Kidney (tissue), 22 donors: ENCODE measurements at places on chromosomes 13 and 19. TPM values are rescaled to one million over a fixed set of nuclear protein-coding genes. Genes with fewer than 3 reads are reported as not detected.

DNA sequence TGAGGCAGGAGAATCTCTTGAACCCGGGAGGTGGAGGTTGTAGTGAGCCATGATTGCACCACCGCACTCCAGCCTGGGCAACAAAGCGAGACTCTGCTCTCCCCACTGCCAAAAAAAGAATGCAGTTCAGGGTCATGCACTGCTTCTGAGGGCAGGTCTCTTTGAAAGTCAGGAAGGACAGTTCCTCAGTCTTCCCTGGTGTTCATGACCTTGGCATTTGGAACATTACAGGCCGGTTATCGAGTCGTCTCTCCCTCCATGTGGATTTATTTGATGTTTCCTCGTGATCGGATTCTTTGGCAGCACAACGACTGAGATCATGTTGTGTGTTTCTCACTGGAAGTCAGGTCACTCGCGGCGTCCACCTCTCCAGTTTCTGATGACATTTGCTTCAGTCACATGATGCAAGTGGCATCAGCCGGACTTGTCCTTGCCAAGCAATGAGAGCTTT lies 17.2 kb downstream of the FGF21 start:
- DNase-seq: no peak

- peak; percentile 17 for DNase-seq
Observed at GRCh38 chr13:19567820-19568534, 6.6 kb upstream of the TPTE2 start.

DNA sequence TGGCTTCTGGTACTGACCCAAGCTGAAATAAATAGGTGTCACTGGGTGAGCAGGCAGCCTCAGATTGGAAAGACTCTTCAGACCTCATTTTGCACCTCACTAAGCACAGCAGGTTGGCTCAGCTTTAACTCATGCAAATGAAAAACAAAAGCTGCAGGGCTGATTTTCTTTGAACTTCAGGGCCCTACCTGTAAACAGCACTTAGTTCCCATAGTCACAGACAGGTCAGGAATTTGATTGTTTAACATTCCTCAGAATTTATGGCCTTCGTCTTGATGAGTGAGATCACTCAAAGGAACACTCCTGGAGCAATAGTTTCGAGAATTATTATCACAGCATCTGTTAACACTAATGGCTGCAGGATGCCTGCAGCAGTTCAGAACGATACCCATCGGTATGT lies 718.5 kb downstream of the EFNB2 start:
- DNase-seq: peak; percentile 50

EHD2 gene
- total RNA-seq: 105 TPM

- peak; percentile 74 for DNase-seq
Observed at GRCh38 chr13:80654638-80655249, 313.8 kb upstream of the SPRY2 start.

- DNase-seq: no peak
Observed at GRCh38 chr13:65943708-65944107, 1286.4 kb downstream of the PCDH9 start.

DNA sequence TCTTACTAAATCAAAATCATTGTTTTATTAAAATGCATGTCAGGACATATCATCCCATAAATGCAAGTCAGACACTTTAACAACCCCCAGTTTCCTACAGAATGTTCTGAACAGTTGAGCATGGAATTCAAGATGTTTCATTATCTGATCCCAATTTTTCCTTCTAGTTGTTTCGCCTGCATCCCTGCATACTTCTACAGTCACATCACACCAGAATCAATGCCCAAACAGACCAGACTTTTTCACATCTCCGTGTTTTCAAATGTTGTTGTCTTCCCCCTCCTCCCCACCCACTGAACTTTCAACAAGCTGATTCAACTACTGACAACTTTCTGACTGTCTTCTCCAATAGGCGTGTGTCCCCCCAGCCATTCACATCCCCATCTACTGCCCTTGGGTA lies 48.6 kb downstream of the LHFPL6 start:
- no peak for DNase-seq

DNA sequence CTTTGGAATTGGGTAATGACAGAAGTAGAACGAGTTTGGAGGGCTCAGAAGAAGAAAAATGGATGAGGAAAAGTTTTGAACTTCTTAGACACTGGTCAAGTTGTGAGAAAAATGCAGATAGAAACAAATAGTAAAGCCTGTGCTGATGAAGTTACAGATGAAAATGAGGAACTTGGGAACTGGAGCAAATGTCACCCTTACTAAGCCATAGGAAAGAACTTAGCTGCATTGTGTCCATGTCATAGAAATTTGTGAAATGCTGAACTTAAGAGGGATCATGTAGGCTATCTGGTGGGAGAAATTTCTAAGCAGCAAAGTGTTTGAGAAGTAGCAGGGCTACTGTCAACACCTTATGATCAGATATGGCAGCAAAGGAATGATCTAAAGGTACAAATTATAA lies 289.2 kb upstream of the PCDH9 start:
- DNase-seq: no peak

FPR2 gene
- 2.3 TPM for total RNA-seq

- no peak for DNase-seq
Observed at GRCh38 chr13:36872621-36873020, 47.4 kb downstream of the SMAD9 start.

CBLC gene
- 11.5 TPM for total RNA-seq

DNA sequence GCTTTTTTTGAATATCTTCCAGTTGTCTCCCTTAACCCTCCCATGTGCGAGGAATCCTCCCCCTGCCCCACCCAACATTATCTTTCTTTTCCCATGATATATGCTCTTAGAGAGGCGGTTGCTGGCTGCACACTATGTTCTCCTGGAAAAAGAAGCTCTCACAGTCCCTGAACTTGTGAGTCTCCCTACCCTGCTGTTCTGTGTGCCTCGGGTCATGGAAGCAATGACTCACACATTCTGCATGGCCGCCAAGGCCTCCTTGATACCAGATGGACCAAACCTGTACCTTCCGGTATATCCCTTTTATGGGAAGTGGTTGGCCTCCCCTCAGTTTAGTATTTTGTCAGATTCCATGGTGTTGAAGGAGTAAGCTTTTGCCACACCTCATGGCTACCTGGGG lies 705.4 kb downstream of the SLITRK6 start:
- DNase-seq: no peak

GRCh38 chr13:44309794-44310757 lies 63.5 kb upstream of the SERP2 start:
- DNase-seq: peak; percentile 38

DNA sequence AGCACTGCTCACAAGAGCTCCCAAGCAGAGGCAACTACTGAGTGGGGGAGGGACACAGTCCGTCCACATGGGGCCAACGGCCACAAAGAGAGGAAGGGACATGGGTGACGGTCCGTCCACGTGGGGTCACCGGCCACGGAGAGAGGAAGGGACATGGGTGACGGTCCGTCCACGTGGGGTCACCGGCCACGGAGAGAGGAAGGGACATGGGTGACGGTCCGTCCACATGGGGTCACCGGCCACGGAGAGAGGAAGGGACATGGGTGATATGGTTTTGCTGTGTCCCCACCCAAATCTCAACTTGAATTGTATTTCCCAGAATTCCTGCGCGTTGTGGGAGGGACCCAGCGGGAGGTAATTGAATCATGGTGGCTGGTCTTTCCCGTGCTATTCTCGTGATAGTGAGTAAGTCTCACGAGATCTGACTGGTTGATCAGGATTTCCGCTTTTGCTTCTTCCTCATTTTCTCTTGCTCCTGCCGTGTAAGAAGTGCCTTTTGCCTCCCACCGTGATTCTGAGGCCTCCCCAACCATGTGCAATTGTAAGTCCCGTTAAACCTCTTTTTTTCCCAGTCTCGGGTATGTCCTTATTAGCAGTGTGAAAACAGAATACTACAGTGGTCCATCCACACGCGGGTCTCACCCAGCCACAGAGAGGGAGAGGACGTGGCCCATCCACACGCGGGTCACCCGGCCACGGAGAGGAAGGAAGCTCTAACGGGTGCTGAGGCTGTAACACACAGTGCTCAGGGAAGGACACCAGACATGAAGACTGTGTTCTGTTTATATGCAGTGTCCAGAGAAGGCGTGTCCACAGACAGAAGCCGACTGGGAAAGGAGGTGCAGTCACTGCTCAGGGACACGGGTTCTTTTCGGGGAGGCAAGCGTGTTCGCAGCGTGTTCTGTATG lies 48.5 kb downstream of the GAS6 start:
- no peak for DNase-seq

GRCh38 chr13:60137911-60138560 lies 25.7 kb downstream of the DIAPH3 start:
- DNase-seq: no peak

- DNase-seq: peak; percentile 58
Observed at GRCh38 chr19:33022472-33023116, 42.1 kb downstream of the RHPN2 start.

DNA sequence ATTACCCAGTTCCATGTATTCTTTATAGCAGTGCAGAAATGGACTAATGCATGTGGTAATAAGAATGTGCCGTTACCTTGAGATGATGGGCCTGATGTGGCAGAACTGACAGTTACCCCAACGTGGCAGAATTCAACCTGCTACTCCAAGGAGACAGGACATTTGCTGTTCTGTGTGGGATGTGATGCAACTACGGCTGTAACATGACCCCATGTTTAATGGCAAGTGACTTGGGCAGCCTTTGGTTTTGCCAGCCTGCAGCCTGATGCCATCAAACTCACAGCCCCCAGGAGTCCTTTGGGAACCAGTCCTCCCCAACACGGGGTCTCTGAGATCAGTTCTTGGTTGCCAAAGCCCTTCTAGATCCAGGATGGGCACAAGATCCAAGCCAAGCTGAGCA lies 107.3 kb downstream of the ZNF557 start:
- no peak for DNase-seq

DNA sequence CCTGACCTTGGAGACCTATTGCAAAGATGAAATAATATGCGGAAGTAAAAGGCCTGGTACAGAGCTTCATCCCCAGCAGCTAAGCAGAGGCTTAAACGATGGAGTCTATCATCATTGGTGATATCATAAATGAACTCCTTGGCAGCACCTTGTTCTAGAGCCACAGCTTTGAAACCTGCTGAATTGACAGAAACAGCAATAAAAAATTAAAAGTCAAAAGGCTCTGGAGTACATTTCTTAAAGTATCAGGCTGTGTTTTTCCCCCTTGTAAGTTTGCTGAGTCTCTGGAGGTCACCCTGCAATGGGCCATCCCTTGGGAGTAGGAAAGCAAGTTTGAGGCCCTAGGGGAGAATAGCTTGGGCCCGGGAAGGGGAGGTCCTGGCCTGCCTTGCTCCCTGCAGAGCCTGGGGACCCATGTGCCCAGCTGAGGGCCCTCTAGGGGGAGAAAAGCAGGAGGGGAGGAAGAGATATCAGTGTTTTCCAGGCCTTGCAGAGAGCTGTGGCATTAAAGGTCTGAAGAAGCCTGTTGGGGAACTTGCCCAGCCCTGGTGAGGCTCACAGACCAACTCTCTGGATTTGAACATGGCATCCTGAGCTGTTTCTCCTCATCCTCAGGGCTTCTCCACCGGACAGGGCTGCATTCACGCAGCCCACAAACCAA lies 416.1 kb downstream of the ZNF536 start:
- DNase-seq: no peak

GRCh38 chr13:39892721-39893685 lies 237.5 kb downstream of the COG6 start:
- DNase-seq: no peak

DNA sequence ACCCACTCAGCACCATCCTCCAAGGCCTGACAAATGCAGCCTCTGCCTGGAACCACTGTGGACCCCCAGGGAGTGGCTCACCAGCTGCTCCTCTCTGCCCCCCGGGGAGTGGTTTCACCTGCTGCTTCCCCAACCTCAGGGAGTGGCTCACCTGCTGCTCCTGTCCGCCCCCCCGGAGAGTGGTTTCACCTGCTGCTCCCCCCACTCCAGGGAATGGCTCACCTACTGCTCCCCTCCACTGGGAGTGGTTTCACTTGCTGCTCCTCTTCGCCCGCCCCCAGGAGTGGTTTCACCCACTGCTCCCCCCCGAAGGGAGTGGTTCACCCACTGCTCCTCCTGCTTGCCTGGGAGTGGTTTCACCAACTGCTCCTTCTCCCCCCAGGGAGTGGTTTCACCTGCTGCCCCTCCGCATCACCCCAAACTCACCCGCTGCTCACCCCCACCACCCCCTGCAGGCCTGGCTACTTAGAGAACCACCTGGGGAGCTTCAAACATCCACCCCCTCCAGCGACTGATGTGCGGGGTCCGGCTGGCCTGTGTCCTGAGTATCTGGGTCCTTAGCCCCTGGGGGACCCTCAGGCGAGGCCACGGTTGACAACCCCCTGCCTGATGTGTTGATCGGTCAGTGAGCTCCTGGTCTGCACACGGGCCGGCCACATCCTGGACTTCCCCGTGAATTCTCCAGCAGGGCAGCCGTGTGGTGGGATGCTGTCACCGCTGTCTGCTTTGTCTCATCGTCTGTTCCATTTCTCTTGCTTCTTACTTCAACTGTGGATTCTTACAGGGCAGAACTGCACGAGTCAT lies 14.6 kb upstream of the TMEM255B start:
- no peak for DNase-seq

- peak; percentile 95 for DNase-seq
Observed at GRCh38 chr19:3984908-3985642, at the start of gene EEF2. EEF2 (minus strand) TSS chr19:3985463; CDS start chr19:3985380, 83 bp downstream.

GARIN5A gene
- 2.0 TPM for total RNA-seq

BEST2 gene
- not detected for total RNA-seq

NCR1 gene
- total RNA-seq: 0.91 TPM

DNA sequence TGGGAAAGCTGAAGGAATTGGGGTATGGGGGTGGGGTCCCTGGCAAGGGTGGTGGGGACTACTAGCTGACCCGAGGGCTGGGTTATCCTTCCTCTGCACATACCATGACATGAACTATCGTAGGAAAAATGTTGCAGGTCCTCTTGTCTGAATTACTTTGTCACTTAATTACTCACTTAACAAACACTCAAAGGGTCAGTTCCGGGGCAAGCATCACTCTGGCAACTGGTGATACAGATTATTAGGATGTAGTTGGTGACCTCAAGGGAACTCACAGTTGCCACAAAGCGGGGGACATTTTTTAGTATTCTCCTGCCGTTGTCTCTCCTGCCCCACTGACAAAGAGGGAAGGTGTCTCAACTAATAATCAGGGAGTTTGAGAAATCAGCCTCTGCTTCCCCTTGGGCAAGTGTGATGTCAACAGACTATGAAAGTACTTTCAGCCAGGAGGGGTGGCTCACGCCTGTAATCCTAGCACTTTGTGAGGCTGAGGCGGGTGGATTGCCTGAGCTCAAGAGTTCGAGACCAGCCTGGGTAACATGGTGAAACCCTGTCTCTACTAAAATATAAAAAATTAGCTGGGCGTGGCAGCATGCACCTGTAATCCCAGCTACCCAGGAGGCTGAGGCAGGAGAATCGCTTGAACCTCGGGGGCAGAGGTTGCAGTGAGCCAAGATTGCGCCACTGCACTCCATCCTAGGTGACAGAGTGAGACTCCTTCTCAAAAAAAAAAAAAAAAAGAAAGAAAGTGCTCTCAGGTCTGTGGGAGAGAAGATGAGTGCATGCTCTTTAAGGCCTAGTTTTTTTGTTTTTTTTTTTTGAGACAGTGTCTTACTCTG lies 10.3 kb downstream of the DNAJB1 start:
- DNase-seq: no peak

CASP14 gene
- total RNA-seq: 0.16 TPM

CILP2 gene
- 0.41 TPM for total RNA-seq
